Activated CD4-positive, alpha-beta memory T cell treated with anti-CD3 and anti-CD28 coated beads, Interleukin-2, amount 10 ng/mL, durations not matched to agents 7 days and 5 days (primary cell): ENCODE measurements at places on chromosomes 12 and 14.

GRCh38 chr12:24649634-24650033, 299.3 kb downstream of the BCAT1 start:
- H3K4me3 ChIP-seq: no peak overlapping the region
- H3K4me1 ChIP-seq: no peaks in the 10 kb centered on the region
- peaks cover 2% of the 10 kb centered on the region for H3K27me3 ChIP-seq
- DNase-seq: no peak
- no peaks in the 10 kb centered on the region for H3K36me3 ChIP-seq

DNA sequence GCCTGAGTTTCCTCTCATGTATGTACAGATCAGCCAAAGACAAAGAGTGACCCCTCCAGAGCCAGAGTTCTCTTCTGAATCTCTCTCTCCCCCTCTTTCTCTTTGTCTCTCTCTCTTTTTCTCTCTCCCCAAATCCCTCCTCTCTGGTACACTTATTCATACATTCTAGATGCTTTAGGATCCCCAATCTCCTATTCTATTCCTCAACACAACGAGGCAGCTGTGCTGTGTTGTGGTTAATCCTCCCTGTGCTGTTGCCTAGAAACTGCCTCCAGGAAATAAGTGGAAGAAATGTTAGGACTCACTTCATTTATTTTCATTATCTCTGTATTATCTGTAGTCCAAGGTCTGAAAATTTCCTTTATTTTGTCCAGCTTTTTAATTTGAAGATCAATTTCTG, 350.5 kb upstream of the OR4E1 start:
- peaks cover 9% of the 10 kb centered on the region for H3K27me3 ChIP-seq
- no peaks in the 10 kb centered on the region for H3K36me3 ChIP-seq
- peaks cover 7% of the 10 kb centered on the region for H3K4me1 ChIP-seq
- no peak for DNase-seq
- no peak overlapping the region for H3K27ac ChIP-seq
- no peak overlapping the region for H3K4me3 ChIP-seq

DNA sequence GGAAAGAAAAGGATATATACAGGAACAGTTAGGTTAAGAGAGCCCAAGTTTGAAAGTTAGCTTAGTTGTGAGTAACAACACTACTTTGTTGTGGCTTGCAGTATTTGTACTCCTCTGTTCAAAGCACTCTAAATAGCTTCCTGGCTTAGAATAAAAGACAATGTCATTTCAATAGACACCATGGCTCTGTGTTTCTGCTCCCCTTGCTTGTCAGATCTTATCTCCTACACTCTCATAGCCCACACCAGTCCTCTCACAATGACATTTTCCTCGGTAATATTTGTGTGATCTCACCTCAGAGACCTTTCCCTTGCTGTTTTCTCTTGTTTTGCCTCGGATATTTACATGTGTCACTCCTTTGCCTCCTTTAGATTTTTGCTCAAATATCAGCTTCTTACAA, 418.4 kb downstream of the MDGA2 start:
- H3K4me3 ChIP-seq: no peak overlapping the region
- DNase-seq: no peak
- no peaks in the 10 kb centered on the region for H3K27me3 ChIP-seq
- no peaks in the 10 kb centered on the region for H3K36me3 ChIP-seq
- no peak overlapping the region for H3K27ac ChIP-seq
- no peaks in the 10 kb centered on the region for H3K4me1 ChIP-seq

DNA sequence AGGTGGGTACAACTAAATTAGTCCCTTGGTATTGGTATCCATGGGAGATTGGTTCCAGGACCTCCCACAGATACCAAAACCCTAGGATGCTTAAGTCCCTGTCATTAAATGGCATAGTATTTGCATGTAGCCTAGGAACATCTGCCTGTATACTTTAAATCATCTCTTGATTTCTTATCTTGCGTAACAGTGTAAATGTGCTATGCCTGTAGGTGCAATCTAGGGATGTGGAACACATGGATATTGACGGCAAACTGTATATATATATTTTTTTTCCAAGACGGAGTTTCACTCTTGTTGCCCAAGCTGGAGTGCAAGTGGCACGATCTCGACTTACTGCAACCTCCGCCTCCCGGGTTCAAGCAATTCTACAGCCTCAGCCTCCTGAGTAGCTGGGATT, 1.5 kb downstream of the KNTC1 start:
- no peaks in the 10 kb centered on the region for H3K27me3 ChIP-seq
- no peak overlapping the region for H3K4me3 ChIP-seq

GRCh38 chr14:73623504-73624054, 11.3 kb downstream of the ACOT6 start:
- H3K4me3 ChIP-seq: no peak overlapping the region
- H3K27ac ChIP-seq: no peak overlapping the region
- no peaks in the 10 kb centered on the region for H3K4me1 ChIP-seq
- DNase-seq: no peak
- no peaks in the 10 kb centered on the region for H3K27me3 ChIP-seq

DNA sequence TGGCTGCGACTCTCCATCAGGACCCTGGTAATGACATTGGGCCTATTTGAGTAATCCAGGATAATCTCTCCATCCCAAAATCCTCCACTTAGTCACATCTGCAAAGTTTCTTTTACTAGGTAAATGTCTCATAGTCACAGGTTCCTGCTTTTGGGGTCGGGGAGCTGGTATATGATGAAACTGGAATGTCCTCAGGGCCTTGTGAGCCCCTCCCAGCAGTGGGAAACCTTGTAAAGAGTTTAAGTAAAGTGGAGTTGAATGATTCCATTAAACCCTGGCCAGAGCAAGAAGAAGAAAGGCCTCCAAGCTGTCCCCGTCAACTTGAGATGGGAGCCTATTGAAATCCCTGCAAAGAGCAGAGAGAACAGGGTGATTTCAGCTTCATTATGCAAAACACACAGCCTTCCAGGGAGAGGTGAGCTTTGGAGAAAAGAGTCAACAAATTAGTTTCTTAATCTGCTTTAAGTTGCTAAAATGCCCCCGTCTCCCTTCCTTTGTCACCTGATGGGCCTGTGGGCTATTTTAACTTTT, 12.6 kb downstream of the WSCD2 start:
- no peak overlapping the region for H3K27ac ChIP-seq
- H3K36me3 ChIP-seq: no peaks in the 10 kb centered on the region
- no peak for DNase-seq
- peaks cover 2% of the 10 kb centered on the region for H3K27me3 ChIP-seq

DNA sequence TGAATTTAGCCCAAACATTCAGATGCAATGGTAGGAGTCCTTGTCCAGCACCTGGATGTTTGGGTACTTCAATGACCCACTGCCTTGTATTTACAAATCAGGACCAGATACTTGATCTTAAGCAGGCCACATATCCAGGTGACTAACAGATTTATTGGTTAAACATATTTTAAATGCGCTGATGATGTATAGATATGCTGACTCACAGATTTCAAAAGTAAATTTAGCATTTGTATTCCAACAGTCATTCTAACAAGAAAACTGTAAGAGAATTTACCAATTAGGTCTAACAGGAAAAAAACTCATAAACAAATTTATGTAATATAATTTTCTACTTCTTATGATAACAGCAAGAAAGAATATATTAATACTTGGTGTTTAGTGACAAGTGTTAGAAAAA, 29.4 kb upstream of the MYF6 start:
- no peak overlapping the region for H3K4me3 ChIP-seq
- H3K4me1 ChIP-seq: no peaks in the 10 kb centered on the region
- no peaks in the 10 kb centered on the region for H3K36me3 ChIP-seq
- DNase-seq: no peak
- no peaks in the 10 kb centered on the region for H3K27me3 ChIP-seq
